ENCODE measurements at places on chromosomes 6 and 20.

DNA sequence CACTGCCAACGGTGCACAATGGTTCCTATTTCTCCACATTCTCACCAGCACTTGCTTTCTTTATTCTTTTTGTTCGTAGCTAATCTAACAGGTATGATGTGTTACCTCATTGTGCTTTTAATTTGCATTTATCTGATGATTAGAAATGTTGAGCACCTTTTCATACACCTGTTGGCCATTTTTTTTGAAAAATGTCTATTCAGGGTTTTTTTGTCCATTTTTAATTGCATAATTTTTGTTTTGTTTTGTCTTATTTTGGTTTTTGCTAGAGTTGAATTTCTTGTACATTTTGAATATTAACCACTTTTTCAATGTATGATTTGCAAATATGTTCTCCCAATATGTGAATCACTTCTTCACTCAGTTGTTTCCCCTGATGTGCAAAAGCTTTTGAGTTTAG lies 150.6 kb downstream of the TENT5A start:
- DNase-seq, result no peak

DNA sequence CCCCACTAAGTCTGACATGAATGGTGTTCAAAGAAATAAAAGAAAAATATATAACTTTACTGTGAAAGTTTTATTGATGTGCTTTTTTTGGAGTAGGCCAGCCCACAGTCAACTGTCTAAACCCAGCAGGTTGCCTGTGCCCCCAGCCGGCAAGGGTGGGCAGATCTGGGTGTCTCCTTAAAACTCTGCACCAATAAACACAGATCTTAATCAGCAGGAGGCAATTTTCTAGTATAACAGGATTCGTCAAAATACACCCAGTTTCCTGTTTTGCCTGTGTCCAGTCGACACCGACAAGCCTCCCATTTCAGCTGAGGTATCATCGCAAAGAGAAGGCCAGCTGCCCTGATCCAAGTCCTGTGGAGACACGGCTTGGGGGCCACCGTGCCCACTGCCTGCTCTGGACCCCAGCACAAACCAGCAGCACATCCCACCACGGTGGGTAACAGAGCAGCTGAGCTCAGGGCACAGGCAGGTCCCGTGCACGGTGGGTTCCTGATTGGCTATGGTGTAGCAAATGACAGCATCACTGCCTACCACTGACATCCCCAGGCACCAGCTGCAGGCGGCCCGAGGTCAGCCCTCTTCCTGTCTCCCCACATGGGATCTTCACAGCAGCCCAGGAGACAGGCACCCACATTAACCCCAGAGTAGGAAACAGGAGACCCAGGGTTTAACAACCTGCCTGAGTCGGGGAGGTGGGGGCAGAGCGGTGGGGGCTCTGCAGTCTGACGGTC lies 15.7 kb downstream of the BMP7 start:
- no peak for DNase-seq

GRCh38 chr20:5714261-5715041 lies 35.8 kb upstream of the SHLD1 start:
- DNase-seq, result no peak

GRCh38 chr6:51570168-51570921 lies 517.1 kb downstream of the PKHD1 start:
- no peak for DNase-seq

- no peak for DNase-seq
These were observed 109.1 kb upstream of the MLIP start for GRCh38 chr6:54002116-54002515.

DNA sequence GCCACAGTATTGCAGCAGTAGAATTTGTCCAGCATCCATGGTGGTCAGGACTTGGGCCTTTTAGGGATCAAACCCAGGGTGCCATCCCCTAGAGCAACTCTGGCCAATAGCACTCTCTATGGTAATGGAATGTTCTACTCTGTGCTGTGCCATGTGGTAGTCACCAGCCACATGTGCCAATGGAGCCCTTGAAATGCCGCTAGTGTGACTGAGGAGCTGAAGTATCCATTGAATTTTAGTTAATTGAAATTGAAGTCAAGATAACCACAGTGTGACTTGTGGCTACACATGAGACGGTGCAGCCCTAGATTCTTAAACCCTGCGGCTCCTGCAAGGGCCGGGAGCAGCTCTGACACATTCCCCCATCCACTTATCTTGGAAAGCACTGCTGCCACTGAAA lies 54.6 kb downstream of the SLC2A10 start:
- no peak for DNase-seq

DNA sequence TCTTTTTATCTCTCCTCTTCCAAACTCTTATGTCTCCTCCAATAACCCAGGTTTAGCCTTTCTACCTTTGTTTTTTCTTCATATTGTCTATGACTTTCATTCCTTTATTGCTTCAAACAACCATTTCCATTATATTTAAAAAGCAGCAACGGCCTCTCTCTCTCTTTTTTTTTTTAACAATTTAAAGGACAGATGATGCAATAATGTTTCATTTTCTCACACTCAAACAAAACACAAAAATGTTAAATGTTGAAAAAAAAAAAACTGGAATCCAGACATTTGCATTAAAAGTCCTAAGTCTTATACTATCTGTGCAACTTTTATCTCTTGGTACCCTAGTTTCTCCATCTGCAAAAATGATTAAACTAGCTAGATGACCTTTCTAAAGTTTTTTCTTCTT lies 105.8 kb downstream of the LMBRD1 start:
- DNase-seq, result no peak

DNA sequence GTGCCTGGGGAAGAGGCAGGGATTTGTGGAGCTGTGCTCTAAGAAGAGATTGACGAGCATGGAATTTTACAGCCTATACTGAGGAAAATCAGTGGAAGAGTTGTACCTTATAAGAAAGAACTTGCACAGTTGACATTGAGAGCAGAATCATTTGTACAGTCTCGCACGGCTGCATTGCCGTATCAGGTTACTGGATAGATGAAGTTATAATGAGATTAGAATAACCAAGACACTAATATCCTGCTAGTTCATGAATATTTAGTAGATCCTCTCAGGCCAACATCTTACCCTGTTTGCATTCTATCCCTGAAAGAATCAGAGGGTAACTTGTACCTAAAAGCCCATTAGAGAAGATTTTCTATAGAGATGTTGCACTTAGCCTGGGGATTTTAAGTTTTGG lies 447.1 kb downstream of the PREX1 start:
- no peak for DNase-seq

- DNase-seq, result no peak
These were observed 1193.0 kb upstream of the CITED2 start for GRCh38 chr6:140567466-140567865.

DNA sequence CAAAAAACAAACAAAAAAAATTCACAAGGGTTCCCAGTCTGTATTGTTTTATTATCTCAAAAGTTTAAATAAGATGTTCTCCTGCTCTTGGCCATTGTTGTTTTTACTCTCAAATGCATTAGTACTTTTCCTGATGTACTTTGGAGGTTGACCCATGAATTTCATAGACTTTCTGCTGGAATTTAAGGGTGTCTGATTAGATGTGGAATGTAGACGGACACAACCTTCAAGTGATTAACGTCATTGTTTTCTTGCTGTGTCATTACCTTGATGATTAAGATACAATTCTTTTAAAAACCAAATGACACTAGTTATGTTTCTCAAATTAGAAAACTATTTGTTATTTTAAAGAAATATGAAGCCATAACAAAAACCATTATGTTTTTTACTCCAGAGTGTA lies 421.4 kb upstream of the RUNX2 start:
- DNase-seq, result no peak

DNA sequence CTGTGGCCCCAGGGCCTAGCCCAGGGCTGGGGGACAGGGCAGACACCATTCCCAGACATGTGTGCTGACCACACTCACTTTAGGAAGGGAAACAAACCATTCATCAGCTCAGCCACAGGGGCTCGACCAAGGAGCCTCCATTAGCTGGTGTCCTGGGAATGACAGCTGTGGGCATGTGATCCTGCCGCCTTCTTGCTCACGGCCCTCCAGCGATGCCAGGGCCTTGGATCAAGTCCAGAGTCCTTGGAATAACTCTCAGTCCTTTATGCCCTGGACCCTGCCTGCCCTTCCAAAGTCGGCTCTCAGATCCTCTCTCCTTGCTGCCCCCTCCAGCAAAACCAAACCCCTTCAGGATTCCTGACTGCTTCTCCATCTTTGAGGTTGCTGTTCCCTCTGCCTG lies 165.0 kb upstream of the RNF24 start:
- DNase-seq, result no peak

DNA sequence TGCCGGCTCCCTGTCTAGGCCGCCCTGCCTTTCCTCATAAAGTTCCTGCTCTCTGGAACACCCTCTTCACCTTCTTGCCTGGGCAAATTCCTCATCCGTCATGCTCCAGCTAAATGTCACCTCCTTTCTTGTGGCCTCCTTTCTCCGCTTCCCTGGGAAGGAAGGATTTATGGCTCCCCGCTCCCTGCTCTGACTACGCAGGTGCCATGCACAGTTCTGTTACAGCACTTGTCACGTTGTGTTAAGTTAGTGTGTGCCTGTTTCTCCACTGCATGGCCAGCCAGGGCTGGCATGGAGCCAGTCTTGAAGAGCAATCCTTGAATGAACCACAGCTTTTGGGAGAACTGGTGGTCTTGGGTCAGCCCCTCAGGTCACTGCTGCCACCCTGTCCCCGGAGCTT lies 61.7 kb downstream of the CD40 start:
- no peak for DNase-seq

DNA sequence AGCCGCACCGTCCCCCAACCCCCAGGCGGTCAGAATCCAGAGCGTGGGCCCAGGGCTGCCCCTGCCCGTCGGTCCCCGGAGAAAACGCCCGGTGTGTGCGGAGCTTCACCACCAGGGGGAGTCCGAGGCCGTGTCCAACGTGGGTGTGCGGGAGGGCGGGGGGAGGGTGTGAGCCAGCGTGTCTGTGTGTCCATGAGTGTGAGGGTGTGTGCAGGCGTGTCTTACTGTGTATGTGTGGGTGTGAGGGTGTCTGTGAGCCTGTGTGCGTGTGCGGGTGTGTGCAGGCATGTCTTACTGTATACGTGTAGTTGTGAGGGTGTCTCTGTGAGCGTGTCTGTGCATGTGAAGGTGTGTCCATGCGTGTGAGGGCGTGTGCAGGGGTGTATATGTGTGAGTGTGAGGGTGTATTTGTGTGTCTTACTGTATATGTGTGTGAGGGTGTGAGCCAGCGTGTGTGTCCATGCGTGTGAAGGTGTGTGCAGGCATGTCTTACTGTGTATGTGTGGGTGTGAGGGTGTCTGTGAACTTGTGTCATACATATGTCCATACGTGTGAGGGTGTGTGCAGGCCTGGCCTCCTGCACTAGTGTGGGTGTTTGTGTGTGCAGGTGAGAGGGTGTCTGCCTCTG lies 24.6 kb upstream of the GATA5 start:
- DNase-seq, result peak; percentile 71

GRCh38 chr6:29925727-29926412 lies 16.5 kb upstream of the HLA-A start:
- DNase-seq, result no peak

DNA sequence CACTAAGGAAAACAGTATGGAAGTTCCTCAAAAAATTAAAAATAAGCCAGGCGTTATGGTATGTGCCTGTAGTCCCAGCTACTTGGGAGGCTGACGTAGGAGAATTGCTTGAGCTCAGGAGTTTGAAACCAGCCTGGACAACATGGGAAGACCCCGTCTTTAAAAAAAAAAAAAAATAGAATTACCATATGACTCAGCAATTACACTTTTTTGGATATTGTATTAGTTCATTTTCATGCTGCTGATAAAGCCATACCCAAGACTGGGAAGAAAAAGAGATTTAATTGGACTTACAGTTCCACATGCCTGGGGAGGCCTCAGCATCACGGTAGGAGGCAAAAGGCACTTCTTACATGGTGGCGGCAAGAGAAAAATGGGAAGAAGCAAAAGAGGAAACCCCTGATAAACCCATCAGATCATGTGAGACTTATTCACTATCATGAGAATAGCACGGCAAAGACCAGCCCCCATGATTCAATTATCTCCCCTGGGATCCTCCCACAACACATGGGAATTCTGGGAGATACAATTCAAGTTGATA lies 10.8 kb upstream of the SMIM29 start:
- no peak for DNase-seq

- no peak for DNase-seq
These were observed 627.4 kb upstream of the CITED2 start for GRCh38 chr6:140001821-140002341.

DNA sequence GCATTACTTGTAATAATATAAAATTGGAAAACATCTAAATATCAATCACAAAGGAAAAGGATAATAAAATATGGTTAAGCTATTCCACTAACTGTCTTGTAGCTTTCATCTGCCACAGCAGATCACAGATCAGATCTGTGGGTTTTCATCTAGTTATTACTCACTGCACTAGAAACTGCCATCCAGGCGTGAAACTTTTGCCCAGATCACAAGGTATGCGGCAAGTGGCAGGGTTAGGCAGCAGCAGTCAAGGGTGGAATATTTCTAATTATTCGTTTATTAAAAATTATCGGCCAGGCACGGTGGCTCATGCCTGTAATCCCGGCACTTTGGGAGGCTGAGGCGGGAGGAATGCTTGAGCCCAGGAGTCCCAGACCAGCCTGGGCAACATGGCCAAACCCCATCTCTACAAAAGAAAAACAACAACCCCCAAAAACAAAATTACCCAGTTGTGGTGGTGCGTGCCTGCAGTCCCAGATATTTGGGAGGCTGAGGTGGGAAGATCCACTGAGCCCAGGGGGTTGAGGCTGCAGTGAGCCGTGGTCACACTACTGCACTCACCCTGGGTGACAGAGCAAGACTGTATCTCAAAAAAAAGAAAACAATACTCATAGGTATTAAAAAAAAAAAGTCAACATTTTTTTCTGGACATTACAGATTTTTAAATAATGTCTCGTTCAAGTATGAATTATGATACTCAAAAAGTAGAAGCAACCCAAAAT lies 32.1 kb downstream of the BEND3 start:
- no peak for DNase-seq

DNA sequence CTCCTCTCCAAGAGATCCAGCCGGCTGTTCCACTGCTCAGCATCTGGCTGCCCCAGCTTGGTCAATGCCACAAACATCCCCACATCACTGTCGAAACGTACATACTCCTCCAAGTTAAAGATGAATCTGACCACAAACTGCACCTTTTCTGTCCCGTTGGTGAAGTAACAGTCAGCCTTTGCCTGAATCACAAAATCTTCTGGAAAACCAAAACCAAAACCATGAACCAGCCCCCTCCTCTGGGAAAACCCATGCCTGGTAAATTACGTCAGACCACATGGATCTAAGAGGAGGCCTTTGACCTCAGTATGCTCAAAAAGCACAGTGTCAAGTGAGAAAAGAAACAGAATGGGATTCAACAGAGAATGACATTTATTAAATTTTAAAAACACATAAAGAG lies 1.7 kb downstream of the HLA-DOB start:
- no peak for DNase-seq

- DNase-seq, result no peak
These were observed 42.8 kb downstream of the HLA-DPB1 start for GRCh38 chr6:33118525-33119123.

DNA sequence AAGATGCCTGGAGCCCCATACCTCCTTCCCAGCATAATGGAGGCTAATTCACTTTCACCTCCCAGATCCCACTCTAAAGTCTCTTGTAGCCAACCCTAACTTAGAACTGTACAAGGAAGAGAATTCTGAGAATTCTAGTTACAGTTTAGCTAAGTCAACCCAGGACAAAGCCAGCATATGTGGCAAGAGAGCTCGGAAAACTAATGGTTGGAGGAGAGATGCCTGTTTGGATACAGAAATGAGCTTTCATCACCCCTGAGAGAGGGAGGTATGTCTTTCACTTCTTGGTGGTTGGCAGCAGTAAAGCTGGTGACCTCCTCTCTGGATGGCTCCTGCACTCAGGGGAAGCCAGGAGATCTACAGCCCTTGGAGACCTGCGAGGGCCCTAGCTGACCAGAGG lies 252.6 kb upstream of the SUPT3H start:
- no peak for DNase-seq

All from stimulated activated CD8-positive, alpha-beta memory T cell treated with anti-CD3 and anti-CD28 coated beads, Interleukin-4, amount 100 ng/mL, for 24 hours (primary cell).